GM03348 (cell line): ENCODE measurements at places on chromosomes 1 and 21.

DNA sequence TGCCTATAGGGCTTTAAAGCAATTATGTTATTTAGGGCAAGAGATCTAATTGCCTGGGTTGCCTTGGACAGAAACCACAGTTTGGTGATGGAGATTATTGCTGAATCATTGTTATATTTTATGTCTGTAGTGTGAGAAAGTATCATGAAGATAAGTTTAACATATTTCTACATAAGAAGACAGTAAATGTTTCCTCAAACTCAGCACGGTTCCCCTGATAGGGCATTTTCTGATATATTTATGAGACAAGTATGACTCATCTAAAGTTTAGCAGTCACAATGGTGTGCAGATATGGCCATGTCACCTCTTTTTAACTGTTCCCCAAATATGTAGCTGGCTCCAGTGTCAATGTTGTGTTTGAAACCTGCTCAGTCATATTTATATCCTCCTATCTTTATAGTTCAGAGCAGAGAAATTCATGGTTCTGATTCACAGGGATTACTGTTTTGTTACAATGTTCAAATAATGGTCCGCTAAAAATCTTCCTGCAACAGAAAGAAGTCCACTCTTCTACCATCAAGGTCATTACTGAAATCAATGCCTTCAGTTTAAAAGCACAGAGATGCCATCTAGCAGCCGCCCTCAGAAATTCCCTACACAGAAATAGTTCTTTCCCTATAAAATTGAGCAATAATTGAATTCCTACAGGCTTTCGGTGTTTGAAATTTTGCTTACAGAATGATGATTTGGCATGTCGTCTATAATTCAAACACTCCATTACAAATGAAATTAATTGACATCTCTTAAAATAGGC is 3.7 kb downstream of the OLFM3 start:
- no peak for DNase-seq

DNA sequence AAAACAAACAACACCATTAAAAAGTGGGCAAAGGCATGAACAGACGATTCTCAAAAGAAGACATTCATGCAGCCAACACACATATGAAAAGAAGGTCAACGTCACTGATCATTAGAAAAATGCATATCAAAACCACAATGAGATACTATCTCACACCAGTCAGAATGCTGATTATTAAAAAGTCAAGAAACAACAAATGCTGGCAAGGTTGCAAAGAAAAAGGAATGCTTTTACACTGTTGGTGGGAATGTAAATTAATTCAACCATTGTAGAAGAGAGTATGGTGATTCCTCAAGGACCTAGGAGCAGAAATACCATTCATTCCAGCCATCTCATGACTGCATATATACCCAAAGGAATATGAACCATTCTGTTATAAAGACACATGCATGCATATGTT is 419.6 kb downstream of the NEGR1 start:
- no peak for DNase-seq

- no peak for DNase-seq
Observed at GRCh38 chr1:39194398-39195051, 10.0 kb upstream of the MACF1 start.

GRCh38 chr1:201334325-201335173 is 42.9 kb downstream of the TNNT2 start:
- no peak for DNase-seq

DNA sequence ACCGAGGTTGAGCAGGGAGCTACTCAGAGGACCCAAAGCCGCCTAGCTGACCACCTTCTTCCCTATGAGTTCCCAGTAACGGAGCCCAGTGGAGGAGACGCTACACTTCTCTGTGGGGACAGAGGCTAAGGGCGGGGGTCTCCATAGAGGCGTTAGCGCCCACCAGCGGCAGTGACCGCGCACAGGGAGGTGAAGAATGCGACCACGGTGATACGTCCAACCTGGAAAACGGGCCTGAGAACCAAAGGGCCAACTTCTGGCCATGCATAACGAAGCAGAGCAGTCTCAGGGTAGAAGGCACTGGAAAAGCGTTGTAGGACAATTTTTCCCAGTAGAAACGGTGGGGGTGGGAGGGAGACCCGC is 400 bp upstream of the COG2 start:
- no peak for DNase-seq

DNA sequence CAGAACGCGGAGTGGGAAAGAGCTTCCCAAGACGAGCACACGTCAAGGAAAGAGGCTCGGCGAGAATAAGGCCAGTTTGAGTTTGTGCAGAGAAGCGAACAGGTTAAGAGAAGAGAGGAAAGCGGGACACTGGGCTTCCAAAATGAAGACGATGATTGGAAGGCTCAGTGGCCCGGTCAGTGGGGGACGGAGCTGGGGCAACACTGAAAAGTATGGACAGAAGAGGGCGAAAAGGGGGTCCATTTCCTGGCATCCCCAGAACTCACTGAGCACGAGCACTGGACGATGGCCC is 258 bp downstream of the CCT3 start:
- no peak for DNase-seq

- no peak for DNase-seq
Observed at GRCh38 chr1:64425521-64425920, 44.4 kb upstream of the CACHD1 start.
